ENCODE measurements at places on chromosomes 5 and 9.

GRCh38 chr9:131448818-131449217 is 53.9 kb upstream of the POMT1 start:
- DNase-seq, result no peak

GRCh38 chr9:114434878-114435311 is 47.1 kb upstream of the AKNA start:
- peak; percentile 61 for DNase-seq

- no peak for DNase-seq
Observed at GRCh38 chr5:146647656-146648199, 131.7 kb upstream of the GPR151 start.

DNA sequence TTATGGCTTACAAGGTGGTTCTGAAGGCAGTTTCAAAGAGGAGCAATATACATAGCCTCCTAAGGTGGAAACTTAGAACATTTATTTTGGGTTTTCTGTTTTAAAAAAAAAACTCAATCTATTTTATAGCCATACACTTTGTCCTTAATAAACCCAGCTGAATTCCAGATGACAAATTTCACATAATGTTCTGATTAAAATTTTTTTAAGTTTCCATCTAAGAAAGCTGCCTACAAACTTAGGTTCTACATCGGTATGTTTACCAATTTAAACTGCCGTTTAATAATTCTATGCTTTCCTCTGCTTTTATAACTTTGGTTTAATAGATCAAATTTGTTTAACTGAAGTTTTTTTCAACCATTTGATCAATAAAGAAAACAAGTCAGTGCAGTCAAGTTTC is 12.5 kb downstream of the NR3C1 start:
- DNase-seq, result no peak

DNA sequence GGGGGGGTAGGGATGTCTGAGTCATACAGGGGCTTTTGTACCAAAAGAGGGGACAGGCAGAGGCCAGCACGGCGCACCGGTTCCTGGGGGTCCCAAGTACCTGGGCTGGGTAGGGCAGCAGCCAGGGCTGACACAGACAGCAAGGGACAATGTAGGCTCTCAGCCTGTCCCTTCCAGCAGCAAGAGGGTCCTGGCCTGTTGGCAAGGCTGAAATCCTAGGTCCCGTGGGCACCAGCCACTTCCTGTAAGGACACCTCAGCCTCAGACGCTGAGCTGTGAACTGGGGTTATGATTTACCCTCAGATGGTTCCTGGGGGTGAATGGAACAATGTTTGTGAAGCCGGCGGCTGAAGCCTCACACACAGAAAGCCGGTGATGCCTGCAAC is 41.3 kb downstream of the NACC2 start:
- no peak for DNase-seq

DNA sequence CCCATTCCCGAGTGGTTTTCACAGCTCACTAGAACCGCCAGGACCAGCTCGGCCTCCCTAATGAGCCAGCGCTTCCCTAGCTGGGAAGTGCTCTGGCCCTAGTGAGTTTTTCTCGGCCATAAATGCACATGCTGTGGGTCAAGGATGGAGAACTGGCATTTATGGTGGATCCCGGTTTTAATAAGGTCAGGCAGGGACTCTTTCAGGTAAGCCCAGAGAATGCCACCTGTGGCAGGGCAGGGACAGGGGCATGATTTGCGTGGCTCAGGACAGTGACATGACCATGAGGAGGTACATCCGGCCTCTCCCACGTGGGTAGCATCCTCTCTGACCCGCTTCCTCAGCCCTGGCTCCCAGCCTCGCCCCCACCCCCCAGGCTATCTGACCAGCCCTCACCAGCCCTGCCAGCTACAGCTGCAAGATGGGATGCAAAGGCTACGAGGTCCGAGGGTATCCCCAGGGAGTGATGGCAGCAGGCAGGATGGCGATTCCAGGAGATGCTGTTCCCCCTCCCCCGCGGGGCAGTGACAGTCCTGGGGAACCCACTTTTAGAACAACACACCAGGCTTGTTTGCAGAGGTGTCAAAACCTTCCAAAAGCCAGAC is 60.3 kb upstream of the ADAMTS2 start:
- no peak for DNase-seq

- DNase-seq, result no peak
Observed at GRCh38 chr5:1293416-1294205, 1.3 kb downstream of the TERT start.

GRCh38 chr5:179158556-179158955 is 98.4 kb downstream of the ZNF354C start:
- peak; percentile 19 for DNase-seq

- no peak for DNase-seq
Observed at GRCh38 chr9:6433410-6433809, 20.4 kb downstream of the UHRF2 start.

GRCh38 chr5:74587890-74588289 is 52.6 kb downstream of the ENC1 start:
- DNase-seq, result no peak

- DNase-seq, result no peak
Observed at GRCh38 chr9:84368601-84369000, 28.0 kb upstream of the SLC28A3 start.

DNA sequence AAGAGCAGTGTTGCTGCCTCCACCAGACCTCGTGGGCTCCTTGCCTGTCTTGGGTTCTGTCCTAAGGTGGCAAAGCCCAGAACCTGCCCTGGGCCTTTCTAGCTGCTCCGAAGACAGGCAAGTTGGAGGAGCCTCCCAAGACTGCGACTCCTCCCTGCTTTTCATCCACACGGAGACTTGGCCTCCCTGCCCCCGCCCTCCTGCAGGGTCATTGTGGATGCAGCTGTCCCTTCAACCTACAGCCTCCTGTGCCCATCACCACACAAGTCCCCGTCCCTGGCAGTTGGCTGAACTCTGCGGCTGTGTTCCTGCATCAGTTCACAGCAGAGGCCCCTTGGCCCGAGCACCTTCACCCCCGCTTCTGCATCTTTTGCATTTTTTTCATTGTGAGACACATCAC is 59.2 kb downstream of the WNK2 start:
- no peak for DNase-seq

- DNase-seq, result no peak
Observed at GRCh38 chr5:148511810-148512347, 128.1 kb downstream of the FBXO38 start.

DNA sequence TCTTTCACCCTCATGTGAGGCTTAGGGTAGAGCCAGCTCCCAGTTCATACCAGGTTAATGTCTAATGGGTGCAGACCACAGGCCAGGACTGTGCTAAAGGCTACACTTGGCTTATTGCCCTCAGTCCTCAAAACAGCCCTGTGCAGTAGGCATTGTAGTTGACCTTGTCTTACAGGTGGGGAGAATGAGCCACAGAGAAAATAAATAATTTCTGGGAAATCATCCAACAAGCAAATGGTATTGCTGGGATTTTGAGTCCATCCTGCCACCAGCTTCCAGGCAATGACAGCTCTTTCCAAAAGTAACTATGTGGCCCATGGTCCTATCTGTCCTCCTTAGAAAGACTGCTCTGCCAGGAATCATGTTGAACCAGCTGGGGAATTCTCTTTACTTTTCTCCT is 450.0 kb downstream of the GADD45G start:
- no peak for DNase-seq

GRCh38 chr5:151952238-151952637 is 27.6 kb upstream of the GLRA1 start:
- no peak for DNase-seq

GRCh38 chr9:23855873-23856604 is 30.0 kb upstream of the ELAVL2 start:
- DNase-seq, result no peak

DNA sequence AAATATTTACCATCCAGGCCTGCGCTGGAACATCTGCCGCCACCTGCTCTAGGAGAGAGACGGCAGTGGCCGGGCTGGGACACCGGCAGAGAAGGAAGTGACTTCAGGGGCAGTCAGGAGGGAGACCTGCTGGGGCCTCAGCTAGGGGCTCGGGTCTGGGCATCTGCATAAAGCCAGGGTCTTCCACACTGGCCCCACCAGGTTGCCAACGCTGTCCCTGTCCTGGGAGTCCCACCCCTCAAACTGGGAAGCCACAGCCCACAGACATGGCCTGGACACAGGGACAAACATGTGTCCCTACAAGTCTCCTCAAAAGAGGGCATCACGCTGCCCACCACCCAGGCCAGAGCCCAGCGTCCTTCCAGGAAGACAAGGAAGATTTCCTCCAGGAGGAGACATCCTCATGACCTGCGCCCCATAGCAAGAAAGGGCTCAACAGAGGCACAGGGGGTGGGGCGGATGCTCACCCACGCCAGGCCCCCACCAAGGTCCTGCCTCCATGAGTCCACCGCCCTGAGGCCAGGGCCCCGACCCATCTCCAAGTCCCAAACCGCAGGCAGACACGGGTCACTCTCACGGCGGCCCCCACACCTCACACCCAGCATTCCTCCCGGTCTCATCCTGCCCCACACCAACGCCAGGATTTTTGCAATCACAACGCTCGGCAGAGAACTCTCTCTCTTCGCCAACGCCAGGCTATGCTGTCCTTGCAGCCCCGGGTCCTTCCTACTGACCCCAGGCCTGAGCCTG is 9.0 kb downstream of the VAV2 start:
- DNase-seq, result no peak

DNA sequence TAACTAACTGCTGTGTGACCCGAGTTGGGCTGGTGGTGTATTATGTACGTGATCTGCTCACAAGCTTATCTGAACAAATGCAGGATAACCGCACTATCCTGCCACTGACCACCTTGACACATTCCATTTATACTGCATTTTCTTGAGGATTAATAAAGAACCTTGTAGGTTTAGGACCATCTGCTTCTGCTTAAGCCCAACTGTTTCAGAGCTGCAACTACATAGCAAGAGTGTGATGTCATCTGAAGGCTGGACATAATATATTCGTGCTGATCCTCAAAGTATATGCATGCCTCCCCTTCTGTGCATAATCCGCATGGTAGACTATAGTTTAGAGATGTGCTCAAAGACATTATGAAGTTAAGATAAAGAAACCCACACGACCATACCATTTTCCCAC is 435.9 kb downstream of the BNC2 start:
- no peak for DNase-seq

DNA sequence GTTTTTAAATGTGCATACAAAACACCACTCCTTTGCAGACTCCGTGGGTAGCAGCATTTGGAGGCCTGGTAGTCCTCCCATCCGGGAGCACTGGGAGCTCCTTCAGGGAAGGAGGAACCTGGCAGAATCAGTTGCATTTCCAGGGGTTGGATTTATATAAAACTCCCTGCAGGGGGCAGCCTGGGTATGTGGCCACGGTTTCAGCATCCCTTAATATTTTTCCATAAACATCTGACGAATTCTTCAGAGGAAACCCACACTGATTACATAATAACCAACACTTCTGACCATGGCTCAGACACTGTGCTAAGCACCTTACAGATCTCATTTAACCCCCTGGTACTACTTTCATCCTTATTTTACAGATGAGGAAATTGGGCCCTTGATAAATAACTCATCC is 6.1 kb upstream of the AFAP1L1 start:
- DNase-seq, result no peak

GRCh38 chr5:170408226-170408625 is 19.1 kb upstream of the KCNMB1 start:
- no peak for DNase-seq

DNA sequence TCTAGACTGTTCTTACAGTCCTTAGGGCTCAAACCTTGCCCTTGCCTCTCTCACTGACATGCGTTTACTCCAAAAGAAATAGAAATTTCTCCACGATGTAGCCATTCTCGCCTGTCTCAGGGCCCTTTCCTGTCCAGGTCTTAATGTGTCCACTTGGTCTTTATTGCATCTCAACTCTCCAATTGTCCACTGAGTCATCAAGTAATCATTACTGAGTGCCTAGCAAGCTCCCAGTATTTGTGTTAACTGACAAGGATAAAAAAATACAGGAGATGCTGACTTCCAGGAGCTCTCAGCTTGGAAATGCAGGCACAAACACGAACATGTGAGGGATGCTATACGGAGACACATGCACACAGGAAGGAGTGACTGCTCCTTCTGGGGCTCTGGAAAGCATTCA is 147.3 kb downstream of the ARSB start:
- DNase-seq, result no peak

DNA sequence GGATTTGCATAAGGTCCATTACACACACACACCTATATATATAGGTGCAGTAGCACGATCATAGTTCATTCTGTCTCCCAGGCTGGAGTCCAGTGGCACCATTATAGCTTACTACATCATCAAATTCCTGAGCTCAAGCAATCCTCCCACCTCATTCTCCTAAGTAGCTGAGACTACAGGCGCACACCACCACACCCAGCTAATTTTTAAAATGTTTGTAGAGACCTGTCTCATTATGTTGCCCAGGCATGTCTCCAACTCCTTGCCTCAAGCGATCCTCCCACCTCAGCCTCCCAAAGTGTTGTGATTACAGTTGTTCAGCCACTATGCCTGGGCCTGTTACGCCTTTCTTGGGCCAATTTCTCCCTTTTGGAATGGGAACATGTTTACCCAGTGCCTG is 39.7 kb downstream of the DNAJB5 start:
- DNase-seq, result no peak

DNA sequence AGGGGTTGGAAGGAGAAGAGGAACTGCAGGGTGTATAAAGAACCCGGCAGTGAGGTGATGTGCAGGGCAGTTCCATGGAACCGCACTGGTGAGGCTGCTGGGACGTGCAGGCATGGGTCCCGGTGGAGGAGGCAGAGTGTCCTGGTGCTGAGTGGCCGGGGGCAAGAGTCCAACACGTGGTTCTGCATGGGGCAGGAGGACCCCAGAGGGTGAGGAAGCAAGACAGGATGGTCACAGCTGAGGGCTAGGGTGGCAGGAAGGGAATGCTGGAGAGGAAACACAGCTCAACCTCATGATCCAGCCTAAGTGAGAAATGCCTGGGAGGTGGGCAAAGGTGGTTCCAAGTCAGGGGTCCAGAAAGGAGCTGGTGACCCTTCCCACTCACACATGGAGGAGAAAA is 87.2 kb downstream of the S1PR3 start:
- DNase-seq, result no peak

DNA sequence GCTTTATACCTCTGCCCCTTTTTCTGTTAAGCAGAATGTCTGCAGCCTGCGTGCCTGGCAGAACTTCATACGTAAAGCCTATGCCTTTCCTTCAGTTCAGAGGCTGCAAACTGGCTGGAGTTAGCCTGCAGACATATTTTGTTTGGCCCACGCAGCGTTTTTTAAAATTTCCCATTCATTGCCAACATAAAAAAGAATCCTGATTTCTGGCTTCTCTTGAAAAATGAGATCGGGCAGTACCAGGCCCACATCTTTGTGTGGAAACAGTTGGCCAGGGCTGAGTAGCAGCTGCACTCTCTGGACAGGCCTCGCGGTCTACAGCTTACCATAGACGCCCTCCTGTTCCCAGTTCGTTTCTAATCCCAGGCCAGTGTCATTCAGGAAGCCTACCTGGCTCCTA is 104.4 kb downstream of the SMARCA2 start:
- no peak for DNase-seq

GRCh38 chr5:34511915-34512314 is 144.2 kb upstream of the RAI14 start:
- DNase-seq, result no peak

GRCh38 chr5:146076455-146076854 is 28.9 kb downstream of the PLAC8L1 start:
- no peak for DNase-seq

- no peak for DNase-seq
Observed at GRCh38 chr5:434443-435146, 8.4 kb upstream of the EXOC3 start.

GRCh38 chr5:109030360-109031143 is 282.9 kb downstream of the FER start:
- no peak for DNase-seq

- DNase-seq, result no peak
Observed at GRCh38 chr5:137147346-137147745, 351.8 kb downstream of the SPOCK1 start.

- peak; percentile 80 for DNase-seq
Observed at GRCh38 chr9:134592018-134592818, 49.4 kb upstream of the COL5A1 start.

GRCh38 chr5:10442576-10442975 is 897 bp downstream of the ROPN1L start:
- no peak for DNase-seq

All from right forelimb (tissue), 1 donor.